ENCODE measurements at places on chromosomes 7 and 10.

DNA sequence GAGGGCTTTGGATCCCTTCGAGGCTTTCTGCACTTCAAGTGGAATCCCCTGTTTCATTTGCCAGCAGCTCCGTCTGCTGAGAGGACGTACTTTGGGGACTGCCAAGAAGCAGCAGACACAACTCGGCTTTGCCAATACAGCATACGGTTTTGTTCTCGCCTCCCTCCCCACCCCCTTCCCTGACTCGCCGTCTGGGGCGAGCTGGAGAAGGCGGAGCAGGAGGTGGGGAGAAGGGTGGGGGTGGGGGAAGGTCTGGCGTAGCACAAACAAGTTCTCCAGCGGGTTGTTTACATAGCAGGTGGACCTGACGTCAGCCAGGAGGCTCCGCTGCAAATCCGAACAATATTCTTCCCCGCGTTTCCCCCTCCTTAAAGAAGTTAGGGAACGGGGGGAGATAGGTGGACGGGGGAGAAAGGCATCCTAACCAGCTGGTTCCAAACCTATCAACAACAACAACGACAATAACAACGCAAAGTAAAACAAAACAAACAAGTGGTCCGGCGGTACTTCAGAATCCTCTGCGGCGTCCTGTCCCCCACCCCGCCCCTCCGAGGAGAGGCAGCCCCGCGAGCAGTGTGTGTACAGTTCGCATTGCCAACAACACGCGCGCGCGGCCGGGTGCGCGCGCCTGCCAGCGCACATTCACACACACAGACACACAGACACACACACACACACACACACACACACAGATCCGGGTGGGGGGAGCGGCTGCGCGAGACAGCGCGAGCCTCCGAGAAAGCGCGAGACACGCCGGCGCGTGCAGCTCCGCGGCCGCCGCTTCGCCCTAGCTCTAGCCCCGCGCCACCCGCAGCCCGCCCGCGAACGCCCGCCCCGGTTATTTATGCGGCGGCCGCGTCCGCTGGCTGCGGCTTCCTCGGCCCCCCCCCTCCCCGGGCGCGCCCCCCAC lies 167.0 kb upstream of the PPP1R3A start:
- DNase-seq: peak; percentile 64

- DNase-seq: no peak
These were observed 42.1 kb upstream of the NOBOX start for GRCh38 chr7:144445590-144445989.

GRCh38 chr10:127151541-127151940 lies 44.9 kb downstream of the INSYN2A start:
- no peak for DNase-seq

DNA sequence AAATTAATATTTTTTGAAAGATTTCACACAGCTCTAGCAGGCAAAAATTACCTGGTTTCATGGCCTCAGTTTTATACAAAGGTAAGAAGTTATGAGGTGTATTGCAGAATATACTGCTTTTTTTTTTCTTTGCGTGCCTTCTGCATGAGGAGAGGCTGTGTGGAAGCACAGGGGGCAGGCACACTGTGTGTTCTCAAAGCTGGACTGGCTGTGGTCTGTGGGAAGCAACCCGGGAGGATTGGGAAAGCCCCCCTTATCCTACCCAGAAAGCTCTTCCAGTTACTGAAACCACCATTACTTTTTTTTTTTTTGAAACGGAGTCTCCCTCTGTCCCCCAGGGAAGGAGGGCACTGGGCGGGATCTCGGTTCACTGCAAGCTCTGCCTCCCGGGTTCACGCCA lies 25.0 kb downstream of the ADARB2 start:
- no peak for DNase-seq

- peak; percentile 75 for DNase-seq
These were observed 4.9 kb upstream of the SLC29A3 start for GRCh38 chr10:71314028-71314693.

DNA sequence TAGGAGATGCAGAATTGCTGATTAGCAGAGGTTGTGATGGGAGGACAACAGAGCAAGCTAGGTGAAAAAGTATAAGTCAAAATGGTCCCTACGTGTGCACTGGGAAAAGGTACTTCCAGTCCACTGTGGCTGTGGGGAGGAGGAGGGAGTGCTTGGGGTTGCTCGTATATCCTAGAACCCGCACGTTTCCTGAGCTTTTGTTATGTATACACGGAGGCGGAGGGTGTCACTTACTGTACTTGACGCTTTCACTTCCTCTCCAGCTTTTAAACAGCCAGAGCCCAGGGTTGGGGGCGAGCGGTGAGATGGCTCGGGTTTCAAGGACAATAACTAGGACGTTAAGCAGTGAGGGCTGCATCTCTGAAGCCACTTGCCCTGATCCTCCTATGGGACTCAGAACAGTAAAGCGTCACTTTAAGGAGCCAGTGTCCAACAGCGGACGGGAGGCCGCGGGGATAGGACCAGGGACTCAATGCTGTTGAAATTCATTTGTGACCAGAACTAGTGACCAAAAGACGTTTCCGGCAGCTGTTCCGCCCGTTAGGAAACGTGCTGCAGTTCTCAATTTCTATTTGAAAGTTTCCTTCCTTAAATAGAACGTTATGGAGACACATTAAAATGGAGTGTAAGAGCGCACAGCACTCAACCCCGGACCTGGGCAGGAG lies 985 bp upstream of the ETV1 start:
- DNase-seq: peak; percentile 53

GRCh38 chr10:113176652-113177155 lies 226.7 kb downstream of the TCF7L2 start:
- no peak for DNase-seq

DNA sequence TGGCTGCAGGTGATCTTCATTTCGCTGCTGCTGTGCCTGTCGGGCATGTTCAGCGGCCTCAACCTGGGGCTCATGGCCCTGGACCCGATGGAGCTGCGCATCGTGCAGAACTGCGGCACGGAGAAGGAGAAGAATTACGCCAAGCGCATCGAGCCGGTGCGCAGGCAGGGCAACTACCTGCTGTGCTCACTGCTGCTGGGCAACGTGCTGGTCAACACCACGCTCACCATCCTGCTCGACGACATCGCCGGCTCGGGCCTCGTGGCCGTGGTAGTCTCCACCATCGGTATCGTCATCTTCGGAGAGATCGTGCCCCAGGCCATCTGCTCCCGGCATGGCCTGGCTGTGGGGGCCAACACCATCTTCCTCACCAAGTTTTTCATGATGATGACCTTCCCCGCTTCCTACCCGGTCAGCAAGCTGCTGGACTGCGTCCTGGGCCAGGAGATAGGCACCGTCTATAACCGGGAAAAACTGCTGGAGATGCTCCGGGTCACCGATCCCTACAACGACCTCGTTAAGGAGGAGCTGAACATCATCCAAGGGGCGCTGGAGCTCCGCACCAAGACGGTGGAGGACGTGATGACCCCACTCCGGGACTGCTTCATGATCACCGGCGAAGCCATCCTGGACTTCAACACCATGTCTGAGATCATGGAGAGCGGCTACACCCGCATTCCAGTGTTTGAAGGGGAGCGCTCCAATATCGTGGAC lies 1.3 kb downstream of the CNNM2 start:
- DNase-seq: peak; percentile 23

DNA sequence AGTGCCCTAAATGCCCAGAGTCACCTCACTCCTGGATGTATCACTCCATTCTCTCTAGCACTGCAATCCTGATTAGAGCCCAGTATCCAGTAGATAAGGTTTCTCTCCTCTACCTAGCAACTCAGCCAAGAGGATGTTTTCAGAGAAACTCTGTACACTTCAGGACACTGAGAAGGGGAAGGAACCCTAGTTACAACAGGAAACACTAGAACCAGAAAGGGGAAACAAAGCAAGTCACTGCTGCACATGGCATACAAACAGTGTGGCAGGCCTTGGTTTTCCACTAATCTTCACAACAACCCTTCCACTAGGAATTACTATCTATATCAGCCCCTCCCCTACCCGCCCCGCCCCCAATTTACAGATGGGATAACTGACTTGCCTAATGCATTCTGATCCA lies 1.6 kb downstream of the FAM204A start:
- DNase-seq: no peak

DNA sequence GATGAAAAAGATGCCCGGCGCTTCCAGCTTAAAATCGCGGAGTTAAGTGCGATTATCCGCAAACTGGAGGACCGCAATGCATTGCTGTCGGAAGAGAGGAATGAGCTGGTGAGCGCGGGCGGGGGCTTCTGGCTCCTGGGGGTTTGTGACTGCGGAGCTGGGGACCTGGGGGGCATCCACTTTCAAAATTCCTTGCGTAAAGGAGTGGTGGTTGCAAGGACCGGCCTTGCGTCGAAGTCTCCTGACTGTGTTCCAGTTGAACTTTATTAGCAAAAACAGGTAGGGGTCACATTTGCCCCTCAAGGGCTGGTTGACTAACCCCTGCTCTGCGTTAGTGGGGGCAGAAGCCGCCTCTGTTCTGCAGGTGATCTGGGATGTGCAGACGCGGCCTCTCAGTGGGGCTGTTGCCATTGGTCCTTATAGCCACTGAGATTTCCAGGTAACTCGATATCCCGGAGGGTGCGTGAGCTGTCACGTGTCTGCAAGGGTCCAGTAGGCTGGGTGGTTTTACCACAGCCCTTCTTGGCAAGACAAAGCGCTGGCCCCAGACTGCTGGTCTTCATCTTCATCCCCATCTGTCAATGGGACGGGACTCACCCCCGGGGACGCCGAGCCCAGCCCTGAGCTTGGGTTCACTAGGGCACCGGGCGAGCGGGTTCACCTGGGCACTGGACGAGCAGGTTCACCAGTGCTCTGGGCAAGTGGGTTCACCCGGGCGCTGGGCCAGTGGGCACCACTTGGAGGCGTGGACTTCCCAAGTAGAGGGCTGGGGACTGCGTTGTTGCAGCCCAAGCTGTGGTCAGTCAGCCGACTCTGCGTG lies 51.5 kb upstream of the DPYSL4 start:
- DNase-seq: no peak

DNA sequence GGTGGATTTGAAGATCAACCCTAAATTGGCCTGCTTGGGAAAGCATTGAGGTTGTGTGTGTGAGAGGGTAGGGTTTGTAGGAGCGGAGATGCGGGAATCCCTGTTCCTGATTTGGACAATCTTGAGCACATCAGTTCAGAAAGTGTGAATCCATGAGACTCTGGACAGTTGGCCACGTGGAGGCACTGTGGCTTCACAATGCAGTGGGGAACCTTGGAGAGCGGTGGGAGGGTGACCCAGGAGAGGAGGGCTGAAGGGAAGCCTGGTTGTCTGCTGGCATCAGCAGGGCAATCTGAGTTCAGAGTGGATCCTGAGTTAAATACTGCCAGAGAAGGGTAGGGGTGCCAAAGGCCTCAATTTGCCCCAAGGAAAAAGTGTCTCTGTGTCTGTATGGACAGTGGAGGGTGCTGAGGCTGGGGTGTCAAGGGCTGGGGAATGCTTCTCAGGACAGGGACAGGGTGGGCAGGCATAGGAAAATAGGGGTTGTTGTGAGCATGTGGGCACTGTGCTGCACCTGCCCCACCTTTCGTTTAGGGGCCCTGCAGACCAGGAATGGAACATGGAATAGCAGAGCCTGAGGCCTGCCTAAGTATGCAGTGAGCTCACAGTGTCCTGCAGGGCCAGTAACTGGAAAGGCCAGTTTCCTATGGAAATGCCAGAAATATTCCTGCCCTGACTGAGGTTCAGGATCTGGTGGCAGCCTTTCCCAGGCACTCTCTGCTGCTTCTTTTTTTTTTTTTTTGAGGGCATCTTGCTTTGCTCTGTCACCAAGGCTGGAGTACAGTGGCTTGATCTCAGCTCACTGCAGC lies 162.9 kb upstream of the PRSS58 start:
- peak; percentile 58 for DNase-seq

- DNase-seq: no peak
These were observed 73.7 kb downstream of the WDFY4 start for GRCh38 chr10:48758411-48758810.

GRCh38 chr10:131573256-131573655 lies 261.7 kb upstream of the TCERG1L start:
- DNase-seq: no peak

DNA sequence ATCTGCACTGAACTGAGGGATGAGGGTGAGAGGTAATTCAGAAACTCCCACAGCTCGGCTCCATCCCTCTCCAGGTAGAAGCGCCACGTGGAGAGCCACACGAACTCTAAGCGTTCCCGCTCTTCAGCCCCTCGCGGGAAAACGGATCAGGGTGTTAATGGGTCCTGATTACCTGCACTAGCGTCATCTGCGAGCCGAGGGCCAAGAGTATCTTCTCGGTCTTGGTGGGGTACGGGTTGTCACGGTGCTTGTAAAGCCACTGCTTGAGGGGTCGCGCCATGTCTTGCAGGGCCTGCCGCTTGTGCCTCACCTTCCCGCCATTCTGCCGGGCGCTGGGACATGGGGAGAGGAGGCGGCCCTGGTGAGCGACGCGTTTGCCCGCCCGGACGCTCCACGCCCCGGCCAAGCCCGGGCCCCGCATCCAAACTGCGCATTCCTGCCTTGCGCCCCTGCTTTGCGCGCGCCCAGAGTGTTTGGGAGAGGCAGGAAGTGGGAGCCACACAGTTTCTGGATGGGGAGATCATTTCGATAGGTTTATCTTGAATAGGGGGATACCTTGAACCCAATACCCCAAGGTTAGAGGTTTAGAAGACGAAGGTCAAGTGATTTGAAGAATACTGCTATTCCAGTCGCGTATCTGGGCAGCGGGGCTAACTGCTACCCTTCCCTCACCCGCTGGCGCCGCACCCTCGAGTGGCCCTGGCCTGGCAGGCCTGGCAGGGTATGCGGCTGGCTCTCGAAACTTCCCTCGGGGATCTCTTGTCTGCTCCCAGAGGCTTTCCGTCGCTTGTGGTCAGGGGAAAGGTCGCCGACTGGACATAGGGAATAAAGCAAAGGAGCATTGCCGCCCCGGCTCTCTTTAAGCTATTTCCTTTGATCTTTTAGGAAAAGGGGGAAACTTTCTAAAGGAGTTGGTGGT lies 4.2 kb downstream of the MKX start:
- no peak for DNase-seq

DNA sequence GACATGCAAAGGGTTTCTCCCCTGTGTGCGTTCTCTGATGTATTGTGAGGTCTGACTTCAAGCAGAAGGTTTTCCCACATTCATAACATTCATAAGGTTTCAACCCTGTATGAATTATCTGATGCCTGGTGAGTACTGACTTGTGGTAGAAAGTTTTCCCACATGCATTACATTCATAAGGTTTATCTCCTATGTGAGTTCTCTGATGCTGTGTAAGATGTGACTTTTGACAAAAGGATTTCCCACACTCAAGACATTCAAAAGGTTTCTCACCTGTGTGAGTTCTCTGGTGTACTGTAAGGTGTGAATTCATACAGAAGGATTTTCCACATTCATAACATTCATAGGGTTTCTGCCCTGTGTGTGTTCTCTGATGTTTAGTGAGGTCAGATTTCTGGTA lies 45.1 kb downstream of the ZNF33B start:
- no peak for DNase-seq

GRCh38 chr10:58952747-58953466 lies 223.5 kb upstream of the PHYHIPL start:
- DNase-seq: peak; percentile 83

DNA sequence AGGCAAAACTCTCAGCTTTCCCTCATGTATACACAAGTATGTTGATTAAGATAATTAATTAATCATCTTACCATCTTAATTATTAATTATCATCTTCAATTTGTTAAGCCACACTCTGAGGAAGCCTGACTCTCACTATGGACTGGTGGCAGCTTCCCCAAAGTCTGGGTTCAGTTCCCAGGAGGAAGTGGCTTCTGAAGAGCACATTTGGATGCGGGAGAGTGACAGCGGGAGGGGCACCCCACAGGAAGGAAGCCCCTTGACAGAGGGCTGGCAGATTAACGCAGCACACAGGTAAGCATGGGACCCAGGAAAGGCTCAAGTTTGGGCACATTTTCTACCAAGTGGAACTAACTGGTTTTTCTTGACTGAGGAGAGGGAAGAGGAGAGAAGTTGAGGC lies 13.4 kb upstream of the SLIT1 start:
- DNase-seq: no peak

Data from testis (tissue), 5 donors.